ENCODE measurements at places on chromosomes 2 and 18.

- DNase-seq: no peak
Measured at GRCh38 chr2:18423636-18424035, 136.8 kb downstream of the RDH14 start.

GRCh38 chr2:219728991-219729487 lies 101.6 kb downstream of the SLC4A3 start:
- no peak for DNase-seq

DNA sequence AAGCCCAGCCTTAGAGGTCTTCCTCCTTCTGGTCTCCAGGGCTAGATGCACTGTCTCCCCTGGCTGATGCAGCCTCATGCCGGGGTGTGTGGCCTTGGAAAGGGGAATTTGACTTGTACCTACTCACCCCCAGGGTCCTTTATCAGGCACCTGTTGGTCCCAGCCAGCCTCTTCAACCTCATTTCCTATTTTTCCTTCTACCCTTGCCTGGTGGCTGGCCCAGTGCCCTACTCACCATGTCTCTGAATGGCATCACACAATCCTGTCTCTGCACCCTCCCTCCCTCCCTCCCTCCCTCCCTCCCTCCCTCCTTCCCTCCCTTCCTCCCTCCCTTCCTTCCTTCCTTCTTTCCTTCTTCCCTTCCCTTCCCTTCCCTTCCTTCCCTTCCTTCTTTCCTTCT lies 17.1 kb upstream of the ST3GAL5 start:
- DNase-seq: no peak

- DNase-seq: no peak
Measured at GRCh38 chr2:106061611-106062349, 132.3 kb downstream of the UXS1 start.

DNA sequence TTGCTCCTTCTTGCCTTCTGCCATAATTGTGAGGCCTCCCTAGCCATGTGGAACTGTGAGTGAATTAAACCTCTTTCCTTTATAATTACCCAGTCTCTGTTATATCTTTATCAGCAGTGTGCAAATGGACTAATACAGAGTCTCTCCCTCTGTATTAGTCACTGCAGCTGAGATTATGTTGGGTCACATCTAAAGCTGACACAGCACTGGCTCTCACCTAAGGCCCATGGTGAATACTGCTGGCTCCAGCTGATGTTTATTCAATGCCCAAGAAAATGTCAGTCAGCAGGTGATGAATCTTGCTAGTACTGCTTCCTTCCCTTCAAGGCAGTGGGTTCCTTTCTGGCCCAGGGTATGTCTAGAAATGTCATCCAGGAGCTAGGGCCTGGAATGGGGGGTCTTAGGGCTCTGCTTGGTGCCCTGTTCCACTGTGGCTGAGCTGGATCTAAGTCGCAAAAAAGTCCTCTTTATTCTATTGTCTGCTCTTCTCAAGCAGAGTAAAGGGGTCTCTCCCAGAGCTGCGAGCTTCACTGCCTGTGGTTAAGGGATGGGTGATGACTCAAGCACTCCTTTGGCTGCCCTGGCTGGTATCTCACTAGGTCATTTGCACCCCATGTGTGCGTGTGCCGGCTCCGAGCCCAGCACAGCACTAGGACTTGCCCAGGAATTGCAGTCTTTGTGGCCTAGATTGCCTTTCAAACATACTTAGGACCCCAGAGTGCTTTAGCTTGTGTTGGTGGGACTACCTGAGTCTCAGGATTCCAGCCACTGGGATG lies 29.9 kb downstream of the PPP1R1C start:
- no peak for DNase-seq

DNA sequence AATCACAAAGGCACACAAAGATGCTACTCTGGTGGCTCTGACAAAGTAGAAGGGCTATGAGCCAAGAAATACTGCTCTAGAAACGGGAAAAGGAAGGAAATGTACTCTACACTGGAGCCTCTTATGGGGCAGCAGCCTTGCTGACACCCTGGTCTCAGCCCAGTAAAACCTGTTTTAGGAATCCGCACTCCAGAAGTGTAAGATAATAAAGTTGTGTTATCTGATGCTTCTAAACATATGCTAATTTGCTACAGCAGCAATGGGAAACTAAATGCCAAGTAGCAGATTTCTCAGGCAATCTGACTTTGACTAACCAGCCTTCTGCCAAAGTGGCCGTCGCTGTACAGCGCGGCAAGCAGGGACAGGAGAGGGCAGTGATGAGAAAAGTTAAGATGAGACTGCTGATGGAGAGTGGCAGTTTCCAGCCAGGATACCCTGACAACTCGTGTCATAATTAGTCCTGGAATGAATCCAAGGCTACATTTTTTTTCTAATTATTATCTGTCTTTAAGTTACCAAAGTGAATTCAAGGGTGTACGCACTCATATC lies 99.0 kb downstream of the NETO1 start:
- no peak for DNase-seq

DNA sequence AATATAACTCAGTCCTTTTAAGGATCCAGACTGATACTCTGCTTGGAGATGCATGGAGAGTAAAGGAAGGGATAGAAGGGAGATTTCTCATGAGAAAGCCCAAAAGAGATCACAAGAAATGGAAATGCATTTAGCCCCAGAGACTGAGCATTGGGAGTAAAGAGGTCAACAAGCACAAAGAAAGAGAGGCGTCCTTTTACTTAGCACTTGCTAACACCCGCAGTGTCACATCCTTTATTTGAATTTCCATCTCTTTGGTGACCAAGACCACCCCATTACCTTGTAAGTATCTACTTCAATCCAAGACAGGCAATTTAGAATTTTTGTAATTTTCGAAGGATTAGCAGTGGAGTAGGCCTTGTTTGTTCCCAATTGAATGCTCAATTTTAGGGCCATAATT lies 111.8 kb upstream of the DCC start:
- DNase-seq: no peak

DNA sequence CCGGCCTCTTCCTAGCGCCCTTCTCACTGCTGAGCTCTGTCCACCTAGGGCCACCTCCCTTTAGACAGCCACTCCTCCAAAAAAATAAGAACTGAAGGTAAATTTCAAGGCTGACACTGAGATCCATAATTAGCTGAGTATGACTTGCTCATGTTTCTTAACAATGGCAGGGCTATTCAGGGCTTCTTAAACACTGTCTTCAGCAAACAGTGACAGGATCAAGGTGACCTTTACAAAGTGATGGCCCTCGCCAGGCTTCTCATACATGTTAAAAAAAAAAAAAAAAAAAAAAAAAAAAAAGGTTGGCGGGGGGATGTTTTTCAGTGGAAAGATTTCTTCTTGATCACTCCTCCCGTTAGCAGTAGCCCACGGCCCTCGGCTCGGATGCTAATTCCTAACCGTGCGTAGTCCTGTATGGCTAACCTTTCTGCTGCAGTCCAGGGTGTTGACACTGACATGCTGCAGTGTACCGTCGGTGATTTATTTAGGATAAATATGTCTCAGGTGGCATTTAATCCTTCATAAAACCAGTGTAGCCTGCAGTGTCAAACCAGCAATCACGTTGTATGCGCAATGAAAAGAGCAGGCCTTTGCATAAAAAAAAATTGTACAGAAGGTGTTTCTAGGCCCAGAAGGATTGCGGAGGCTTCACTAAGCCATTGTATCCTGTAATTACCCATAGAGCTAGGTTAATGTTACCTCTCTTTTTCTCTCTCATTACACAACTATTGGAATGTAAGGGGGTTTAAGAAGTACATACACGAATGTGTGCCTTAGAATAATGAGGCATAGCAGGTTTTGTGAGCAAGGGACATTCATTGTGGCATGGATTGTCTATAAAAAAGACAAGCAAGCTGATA lies 142.7 kb downstream of the PTGR3 start:
- DNase-seq: no peak

- no peak for DNase-seq
Measured at GRCh38 chr18:8350628-8351027, 258.6 kb upstream of the RAB12 start.

- DNase-seq: no peak
Measured at GRCh38 chr18:56001576-56001975, 413.6 kb upstream of the TCF4 start.

DNA sequence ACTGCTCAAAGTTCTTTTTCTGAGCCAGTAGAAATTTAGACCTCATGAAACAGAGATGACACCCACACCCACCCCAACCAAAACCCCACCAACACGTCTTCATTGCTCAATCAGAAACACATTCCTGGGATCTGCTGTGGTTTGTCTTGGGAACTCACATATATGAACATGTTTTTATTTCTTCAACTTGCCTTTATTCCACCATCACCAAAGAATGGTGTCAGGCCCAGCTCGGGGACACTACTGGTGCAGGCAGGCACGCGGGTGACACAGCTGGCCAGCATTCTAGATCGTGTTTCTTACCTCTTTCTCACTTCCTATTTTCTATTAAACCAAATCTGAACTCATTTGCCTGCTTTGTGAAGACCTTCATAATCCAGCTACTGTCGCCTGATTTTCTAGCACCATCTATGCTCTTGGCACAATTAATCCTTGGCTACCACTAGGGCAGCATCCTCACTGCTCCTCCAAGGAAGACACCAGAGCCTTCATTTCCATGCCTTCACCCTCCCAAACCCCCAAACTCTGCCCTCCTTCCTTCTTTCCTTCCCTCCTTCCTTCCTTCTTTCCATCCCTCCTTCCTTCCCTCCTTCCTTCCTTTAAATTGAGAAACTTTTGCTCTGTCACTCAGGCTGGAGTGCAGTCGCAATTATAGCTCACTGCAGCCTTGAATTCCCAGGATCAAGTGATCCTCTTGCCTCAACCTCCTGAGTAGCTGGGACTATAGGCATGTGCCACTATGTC lies 157.1 kb downstream of the BCL2 start:
- DNase-seq: peak; percentile 31

- DNase-seq: no peak
Measured at GRCh38 chr18:49168281-49168985, 217.7 kb upstream of the SMAD7 start.

- no peak for DNase-seq
Measured at GRCh38 chr2:143410082-143410897, 281.1 kb downstream of the ARHGAP15 start.

GRCh38 chr2:58701688-58702301 lies 460.7 kb upstream of the FANCL start:
- no peak for DNase-seq

DNA sequence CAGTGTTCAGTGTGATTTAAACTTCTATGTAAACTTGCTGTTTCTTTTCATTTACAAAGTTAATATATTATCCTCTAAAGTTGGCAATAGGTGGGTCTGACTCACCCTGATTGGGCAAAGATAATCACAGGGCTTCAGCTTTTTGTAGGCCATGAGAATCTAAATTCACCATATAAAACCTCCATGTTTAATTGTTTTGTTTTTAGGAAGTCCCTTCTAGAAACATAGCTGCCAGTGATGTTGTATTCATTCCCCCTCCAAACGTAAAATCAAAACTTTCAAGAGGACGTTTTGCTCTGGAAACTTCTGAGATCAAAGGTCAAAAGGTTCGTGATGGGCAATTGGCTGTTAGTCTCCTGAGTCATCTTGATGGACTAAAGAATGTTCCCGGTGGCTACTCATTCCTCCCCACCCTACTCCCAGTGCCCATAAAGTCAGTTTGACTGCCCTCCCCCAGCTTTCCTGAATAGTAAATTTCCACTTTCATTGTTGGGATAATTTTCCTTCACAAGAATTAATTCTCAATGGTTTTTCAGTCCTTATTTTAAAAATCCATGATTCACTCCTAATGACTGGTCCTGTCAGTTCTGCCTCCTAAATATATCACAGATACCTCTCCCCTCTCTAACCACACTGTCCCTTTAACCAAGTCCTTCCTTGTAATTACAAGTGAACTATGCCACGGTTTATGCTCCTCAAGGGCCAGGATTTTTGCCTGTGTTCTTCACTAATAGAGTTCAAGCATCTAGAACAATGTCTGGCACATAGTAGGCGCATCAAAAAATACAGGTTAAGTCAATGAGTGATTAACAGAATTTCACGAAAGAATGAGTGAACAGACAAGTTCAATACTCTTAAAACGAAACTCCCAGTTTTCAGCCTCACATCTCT lies 164.4 kb upstream of the VRK2 start:
- DNase-seq: no peak

- DNase-seq: no peak
Measured at GRCh38 chr2:124953921-124954320, 928.8 kb downstream of the CNTNAP5 start.

DNA sequence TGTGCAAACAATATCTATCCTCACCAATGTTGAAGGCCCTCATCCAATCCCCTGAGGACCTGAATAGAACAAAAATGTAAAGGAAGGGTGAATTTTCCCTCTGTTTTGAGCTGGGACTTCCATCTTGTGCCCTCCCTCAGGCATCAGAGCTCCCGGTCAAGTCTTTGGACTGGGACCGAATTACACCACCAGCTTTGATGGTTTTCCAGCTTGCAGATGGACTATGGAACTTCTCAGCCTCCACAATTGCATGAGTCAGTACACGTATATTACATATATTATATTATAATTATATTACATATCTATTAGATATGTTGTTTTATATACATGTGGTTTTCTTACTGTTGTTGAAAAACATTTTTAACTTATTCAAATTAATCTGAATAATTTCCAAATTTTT lies 496.4 kb downstream of the CMPK2 start:
- DNase-seq: no peak

GRCh38 chr2:152867397-152867796 lies 149.0 kb downstream of the ARL6IP6 start:
- DNase-seq: no peak

DNA sequence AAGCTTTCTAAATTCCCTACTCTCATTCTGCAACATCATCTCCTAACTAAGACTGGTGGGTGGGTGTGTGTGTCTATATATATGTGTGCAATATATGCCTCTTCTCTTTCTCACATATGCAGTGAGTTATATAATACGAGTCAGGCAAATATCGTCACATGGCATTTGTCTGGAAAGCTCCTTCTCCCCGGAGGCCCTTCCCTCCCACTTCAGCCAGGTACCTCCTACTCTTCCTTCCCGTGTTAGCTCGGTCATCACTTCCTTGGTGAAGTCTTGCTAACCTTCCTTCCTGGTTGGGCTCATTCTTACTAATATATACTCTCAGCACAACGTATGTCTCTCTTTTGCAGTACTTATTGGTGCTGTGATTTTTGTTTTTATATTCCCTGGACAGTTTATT lies 66.4 kb upstream of the NCK2 start:
- DNase-seq: no peak

DNA sequence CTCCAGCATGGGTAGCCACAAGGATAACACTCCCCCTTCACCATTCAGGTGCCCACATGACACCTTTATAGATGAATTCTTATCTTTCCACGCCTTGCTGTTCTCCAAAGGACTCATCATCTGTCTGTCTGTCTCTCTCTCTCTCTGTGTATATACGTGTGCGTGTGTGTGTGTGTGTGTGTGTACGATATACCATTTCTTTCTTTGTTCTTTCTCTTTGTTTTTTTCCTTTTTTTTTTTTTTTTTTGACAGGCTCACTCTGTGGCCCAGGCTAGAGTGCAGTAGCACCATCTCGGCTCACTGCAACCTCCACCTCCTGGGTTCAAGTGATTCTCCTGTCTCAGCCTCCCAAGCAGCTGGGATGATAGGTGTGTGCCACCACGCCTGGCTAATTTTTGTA lies 98.2 kb downstream of the DLGAP1 start:
- no peak for DNase-seq

DNA sequence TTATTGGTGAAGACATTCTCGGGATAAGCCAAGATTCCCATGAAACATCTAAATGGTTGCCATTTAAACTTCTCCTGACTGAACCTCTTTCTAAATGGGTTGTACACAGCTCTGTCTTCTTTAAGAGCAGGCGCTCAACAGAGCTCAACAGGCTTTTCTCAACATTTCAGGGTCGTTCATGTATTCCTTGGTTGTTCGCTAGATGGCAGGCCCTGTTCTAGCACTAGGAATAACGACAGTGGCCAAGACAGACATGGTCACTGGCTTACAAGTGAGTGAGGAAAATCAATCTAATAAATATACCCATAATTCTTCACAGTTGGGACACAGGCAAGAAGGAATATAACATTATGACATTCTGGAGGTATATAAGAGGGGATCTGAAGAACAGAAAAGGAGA lies 154.5 kb downstream of the SMAD2 start:
- no peak for DNase-seq
